ENCODE measurements at places on chromosomes 5 and 9.

DNA sequence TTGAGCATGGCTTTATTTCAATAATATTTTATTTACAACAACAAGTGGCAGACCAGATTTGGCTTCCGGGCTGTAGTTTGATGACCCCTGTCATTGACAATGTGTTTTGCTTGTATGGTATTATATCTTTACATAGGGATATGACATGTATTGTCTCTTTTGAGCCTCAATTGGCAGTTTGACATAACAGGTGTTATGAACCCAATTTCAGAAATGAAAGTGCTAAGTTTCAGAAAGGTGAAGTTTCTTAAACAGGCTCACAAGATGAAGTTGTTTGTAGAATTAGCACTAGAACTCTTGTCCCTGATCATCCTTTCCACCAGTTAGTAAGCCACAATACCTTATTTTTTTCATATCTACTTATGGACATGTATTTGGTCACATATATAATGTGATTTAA lies 303.0 kb upstream of the GRIA1 start:
- no peak for DNase-seq

DNA sequence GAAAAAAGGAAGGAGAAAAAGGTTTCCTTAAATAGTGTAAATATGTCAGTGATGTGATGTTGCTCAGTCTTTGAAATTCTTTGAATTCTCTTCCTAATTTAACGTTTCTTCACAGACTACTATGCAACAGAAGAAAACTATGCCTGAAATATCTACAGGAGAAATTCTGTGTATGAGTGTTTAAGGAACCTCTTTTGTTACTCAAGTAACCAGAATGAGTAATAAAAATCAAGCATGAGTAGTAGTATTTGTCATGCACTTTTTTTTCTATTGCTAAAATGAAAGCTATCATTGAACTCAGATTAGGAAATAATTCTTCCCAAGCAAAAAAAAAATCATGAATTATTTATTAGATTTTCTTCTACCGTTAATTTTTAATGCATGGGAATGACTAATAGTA lies 20.3 kb upstream of the THG1L start:
- no peak for DNase-seq

- DNase-seq = no peak
Observed at GRCh38 chr9:2128618-2129017, 113.5 kb downstream of the SMARCA2 start.

DNA sequence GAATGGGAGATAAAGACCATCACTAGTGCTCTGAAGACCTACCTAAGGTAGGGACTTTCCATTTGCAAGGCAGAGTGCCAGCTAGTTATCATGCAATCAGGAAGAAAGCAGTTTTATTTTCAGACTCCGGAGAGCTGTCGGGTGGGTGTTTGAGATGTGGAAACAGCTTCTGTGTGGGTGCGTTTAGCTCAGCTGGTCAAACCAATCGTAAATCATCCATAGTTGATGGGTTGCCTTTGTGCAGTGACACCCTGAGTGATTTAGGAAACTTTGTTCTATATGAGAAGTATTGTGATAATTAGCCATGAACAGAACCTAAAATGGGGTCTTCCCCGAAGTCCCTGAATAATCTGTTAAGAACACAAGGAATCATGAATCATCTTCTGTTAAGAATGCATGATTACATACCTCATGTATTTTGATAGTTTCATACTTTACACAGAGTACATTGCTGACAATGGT lies 284.3 kb downstream of the ARHGAP26 start:
- no peak for DNase-seq

GRCh38 chr5:11038772-11039171 lies 277.7 kb upstream of the DAP start:
- no peak for DNase-seq

DNA sequence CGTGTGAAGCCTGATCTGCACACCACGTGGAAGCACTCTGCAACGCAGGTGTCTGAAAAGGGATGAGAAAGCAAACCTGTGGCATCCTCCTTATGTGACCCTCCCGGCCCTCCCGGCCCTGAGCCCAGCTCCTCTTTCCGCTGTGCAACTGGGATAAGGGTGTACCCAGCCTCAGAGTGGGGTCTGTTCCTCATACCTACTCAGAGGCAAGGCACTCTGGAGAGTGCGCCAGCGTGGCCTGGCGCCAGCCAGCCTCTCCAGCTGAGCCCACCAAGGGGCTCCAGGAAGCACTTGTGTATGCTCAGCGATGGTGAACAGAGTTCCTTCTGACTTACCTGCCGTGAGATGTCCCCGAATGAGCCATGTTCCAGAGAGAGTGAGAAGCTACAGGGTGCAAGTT lies 102.8 kb downstream of the IRX1 start:
- no peak for DNase-seq

DNA sequence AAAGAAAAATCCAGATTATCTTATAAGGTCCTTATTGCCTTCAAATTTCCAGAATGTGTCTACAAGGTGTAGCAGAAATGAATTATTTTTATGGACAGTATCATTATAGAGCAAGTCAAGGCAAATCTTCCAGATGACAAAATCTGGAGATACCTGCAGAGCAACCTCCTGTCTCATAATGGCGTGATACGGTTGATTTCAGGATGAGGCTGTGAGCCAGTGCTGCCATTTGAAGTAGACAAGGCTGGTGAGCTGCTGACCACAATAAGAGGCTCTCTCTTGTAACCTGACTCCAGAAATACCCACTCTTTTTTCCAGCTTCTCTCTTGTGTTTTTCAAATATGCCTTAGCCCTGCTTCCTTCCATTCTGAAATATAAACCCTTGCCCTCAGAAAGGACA lies 108.2 kb downstream of the HTR1A start:
- no peak for DNase-seq

- no peak for DNase-seq
Observed at GRCh38 chr9:92722386-92723298, 42.0 kb downstream of the BICD2 start.

GRCh38 chr5:54965806-54966205 lies 19.6 kb downstream of the ESM1 start:
- DNase-seq = no peak

DNA sequence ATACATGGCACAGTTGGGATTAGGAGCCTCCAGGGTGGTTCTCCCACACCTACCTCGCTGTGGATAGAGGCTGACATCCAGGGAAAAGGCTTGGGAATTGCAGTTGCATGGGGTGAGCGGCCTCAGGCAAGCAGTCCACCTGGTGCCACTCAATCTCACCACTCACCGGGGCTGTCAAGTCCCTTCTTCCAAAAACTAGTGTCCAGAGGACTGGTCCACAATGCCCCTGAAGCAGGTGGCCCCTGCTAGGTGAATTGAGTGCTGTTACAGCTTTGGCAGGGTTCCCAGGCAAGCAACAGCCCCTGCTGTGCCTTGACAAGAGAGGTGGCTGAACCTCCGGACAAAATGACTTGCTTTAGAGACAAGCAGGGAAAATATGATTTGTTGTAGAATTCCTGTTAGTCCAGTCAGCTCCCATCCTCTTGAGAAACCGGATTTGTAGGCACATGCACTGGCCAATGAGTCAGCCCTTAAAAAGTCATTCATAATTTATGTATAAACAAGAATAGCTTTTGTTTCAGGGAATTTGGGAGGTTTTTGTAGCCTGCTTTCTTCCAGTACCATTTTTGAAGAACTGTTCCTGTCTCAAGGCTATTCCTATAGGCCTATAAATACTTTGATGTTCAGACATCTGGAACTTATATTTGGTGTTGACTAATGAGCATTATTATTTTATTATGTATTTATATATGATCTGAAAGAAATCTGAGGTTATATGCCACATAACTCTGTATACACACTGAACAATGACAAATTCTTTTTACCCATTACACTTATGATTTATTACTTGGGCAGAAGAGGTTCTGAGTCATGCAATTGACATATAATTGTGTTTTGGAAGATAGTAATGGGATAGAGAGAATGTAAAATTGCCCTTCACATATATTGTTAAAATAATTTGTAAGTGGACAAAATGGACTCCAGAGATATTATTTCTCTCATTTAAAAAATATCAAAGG lies 411.1 kb downstream of the ACTL7B start:
- no peak for DNase-seq

DNA sequence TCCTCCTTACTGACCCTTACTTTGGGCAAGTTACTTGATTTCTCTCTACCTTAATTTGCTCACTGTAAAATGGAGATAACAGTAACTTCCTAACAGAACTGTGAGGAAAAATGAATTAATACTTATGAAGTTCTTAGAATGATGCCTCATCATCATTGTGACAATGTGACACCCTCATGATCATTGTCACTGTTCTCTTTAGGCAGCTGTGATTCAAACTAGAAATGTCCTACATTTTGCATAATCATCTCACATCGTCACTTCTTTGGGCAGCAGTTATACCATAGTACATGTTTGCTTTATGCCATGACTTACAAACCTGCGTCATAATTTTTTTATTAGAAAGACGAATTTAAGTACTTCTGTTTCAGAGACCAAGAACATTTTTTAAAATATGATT lies 9.7 kb downstream of the SLC30A5 start:
- no peak for DNase-seq

DNA sequence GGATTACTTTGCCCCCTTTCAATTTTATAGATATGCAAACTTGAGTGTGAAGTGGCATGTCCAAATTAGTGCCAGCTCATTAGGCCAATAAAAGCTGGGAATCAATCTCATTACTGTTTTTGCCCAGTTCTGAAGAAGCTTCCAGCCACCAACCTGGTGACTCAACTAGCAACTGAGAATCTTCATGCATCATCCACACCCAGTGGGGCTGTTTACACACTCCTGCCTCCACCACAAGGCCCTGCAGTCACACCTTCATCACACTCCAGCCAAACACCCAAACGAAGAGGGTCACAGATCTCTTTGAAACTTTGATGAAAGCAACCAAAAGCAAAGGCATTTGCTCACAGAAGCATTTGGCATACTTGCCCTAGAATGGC lies 41.3 kb upstream of the S1PR3 start:
- no peak for DNase-seq

GRCh38 chr9:121292051-121292450 lies 24.1 kb downstream of the GSN start:
- no peak for DNase-seq

DNA sequence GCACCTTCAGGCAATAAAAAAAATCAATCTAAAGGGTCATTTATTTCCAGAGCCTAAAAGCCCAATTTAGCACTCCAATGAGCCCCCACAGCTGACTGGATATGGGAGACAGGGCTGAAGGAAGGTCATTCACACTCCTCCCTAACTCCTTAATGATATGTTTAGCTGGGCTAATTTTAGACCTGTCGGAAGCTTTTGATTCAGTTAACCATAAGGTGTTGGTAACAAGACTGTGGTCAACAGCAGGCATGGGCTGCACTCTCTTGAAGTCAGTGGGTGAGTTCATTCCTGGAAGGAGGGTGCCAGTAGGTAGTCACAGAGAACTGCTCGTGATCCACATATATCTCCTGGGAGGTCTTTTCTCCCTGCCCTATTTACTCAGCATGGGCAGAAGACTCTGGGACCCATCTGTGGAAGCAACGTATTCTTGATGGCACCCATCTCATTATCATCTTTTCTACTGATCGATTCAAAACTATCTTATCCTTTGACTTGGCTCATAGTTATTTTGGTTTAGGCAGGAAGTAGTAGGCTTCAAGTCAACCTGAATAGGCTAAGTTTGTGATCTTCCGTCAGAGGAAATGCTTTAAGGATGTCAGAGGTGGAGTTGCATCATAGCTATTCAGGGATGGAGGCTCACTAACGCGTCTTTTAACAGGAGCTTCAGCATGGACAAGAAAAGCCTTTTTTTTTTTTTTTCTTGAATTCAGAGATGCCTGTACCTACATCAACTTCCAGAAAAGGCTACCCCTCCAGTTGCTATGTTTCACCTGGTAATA lies 367.7 kb upstream of the SLC30A5 start:
- no peak for DNase-seq

DNA sequence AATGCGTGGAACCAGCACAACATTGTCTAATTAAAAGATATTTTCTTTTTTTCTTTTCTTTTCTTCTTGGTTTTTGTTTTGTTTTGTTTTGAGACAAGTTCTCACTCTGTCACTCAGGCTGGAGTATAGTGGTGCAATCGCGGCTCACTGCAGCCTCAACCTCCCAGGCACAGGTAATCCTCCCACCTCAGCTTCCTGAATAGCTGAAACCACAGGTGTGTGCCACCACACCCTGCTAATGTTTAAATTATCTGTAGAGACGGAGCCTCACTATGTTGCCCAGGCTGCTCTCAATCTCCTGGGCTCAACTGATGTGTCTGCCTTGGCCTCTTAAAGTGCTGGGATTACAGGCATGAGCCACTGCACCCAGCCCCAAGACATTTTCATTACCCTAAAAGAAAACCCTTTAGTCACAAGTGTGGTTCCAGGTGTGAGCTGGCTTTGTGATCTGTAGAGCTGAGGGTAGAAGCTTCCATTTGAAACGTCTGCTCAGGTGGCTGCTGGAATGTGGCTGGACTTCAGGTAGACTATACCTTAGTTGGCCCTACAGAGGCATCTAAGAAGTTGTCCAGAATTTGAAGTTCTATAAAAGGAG lies 19.1 kb upstream of the NEK6 start:
- no peak for DNase-seq

- no peak for DNase-seq
Observed at GRCh38 chr5:152990649-152991048, 499.8 kb upstream of the GRIA1 start.

DNA sequence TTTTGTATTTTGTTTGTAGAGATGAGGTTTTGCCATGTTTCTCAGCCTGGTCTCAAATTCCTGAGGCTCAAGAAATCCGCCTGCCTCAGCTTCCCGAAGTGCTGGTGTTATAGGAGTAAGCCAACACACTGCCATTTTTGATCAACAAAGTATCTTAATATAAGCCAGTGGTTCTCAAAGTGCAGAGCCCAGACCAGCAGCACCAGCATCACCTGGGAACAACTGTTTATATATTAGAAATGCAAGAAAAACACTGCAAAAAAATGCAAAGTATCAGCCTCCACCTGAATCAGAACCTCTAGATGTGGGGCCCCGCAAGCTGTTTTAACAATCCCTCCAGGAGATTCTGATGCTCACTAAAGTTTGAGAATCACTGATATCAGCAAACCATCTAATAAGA lies 6.2 kb downstream of the IL17B start:
- DNase-seq = no peak

DNA sequence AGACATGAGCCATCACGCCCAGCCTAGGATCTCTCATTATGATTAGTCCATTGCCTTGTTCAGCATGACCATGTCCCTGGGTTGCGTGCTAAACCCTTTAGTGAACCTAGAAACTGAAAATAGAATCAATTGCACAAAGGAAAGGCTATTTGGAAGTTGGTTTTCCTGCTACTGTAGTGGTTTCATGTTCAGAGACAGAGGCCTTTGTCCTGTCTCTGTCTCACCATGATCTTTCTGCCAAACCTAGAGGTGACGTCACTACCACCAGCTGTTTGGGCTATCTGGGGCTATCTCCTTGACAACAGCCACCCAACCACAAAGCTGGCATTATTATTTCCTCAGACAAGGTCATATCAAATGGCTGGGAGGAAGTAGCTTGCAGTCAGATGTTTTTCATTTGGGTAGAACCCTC lies 4.0 kb upstream of the CDK5RAP2 start:
- peak; percentile 27 for DNase-seq

- peak; percentile 14 for DNase-seq
Observed at GRCh38 chr5:124847907-124848306, 101.5 kb upstream of the ZNF608 start.

DNA sequence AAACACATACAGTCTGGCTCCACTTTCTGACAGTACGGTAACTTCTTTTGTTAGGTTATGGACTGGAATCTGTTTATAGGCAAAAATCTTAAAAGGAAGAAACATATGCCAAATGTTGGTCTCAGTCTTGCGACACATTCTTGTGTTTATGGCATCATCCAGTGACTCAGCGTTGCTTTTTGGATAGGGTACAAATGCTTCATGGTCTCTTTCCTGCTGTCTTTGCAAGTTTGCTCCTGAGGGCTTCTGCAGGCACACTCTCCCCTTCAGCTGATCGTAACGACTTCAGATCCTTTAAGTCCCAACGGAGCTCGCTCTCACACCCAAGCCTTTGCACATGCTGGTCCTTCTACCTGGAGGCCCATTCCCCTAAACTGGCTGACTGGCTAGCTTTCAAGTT lies 23.6 kb upstream of the TNFSF8 start:
- DNase-seq = no peak
